Stimulated activated CD4-positive, alpha-beta T cell treated with anti-CD3 and anti-CD28 coated beads, TNF-alpha, amount 100 ng/mL, for 1 hour (primary cell): ENCODE measurements at places on chromosomes 1 and 21.

DNA sequence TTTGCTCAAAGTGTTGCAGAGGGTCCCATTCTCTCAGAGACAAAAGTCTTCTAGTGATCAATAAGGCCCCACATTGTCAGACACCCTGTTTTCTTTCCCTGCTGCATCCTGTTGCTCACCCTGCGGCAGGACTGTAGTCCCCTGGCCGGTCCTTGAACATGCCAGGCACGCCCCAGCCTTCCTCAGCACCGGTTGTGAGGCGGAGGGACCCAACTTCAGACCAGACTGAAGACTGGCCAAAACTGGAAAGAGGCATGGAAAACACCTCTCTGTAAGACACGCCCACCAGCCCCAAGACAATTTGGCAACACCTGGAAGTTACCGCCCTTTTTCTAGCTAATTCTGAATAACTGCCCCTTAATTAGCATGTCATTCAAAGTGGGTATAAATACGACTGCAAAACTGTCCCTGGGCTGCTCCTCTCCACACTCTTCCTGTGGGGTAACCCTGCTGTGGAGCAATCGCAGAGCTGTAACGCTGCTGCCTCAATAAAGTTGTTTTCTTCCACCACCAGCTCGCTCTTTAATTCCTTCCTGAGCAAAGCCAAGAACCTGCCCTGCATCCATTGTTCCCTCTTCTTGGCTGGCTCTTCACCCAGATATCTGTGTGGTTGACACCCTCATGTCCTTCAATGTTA, 23.8 kb downstream of the PLA2G2A start:
- DNase-seq: no peak

- peak; percentile 66 for DNase-seq
These were observed 34.9 kb upstream of the PPP1R15B start for GRCh38 chr1:204446413-204447111.

DNA sequence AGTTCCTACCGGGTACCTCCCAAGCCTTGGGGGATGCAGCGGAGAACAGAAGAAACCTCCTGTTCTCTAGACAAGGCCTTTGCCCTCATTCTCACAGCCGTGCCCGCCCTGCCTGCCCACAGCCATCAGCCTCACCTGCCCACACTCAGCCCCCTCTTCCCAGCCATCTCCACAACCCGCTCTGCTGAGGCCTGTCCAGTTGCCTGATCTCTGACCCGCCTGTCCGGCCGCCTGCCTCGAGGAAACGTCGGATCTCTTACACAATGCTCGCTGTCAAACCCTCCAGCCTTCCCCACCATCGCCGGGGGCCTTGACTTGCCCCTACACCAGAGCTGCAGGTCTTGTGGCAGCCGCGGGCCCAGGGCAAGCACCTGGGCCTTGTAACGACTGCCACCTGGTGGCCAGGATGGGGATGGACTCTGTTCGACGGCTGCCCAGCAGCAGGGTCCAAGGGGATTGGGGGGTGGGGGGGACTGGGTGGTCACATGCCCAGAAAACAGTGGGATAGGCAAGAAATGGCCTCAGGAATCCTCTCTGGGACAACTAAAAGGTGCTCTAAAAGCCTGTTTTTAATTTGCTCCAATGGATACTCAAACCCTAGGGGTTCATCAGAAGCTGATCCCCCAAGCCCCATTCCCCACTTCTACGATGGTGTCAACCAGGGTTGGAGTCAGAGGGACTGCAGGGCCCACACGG, 31.0 kb downstream of the SLC45A1 start:
- peak; percentile 10 for DNase-seq

DNA sequence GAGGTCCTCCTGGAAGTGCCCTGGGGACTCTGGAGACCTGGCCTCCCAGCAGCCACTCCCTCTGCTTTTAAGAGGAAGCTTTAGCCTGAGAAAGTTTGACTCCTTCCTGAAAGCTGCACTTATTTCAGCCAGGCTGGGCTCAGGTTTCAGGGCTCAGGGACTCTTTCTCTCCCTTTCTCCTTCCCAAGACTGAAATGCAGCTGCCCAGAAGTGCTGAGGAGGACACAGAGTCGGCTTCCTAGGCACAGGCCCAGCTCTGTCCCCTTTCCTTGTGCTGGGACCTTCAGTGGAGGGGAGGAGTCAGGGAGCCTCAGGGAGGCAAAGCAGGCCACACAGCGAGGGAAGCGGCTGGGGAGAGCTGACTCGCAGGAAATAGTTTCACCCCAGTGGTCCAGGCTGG, 137.3 kb downstream of the NAV1 start:
- no peak for DNase-seq

DNA sequence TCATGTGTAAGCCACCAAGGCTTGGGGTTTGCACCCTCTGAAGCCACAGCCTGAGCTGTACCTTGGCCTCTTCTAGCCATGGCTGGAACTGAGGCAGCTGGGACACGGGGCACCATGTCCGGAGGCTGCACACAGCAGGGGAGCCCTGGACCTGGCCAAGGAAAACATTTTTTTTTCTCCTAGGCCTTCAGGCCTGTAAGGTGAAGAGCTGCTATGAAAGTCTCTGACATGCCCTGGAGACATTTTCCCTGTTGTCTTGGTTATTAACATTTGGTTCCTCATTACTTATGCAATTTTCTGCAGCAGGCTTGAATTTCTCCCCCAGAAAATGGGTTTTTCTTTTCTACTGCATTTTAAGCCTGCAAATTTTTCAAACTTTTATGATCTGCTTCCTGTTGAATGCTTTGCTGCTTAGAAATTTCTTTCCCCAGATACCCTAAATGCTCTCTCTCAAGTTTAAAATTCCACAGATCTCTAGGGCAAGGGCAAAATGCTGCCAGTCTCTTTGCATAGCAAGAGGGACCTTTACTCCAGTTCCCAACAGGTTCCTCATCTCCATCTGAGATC, 295.8 kb downstream of the LTN1 start:
- DNase-seq: no peak

DNA sequence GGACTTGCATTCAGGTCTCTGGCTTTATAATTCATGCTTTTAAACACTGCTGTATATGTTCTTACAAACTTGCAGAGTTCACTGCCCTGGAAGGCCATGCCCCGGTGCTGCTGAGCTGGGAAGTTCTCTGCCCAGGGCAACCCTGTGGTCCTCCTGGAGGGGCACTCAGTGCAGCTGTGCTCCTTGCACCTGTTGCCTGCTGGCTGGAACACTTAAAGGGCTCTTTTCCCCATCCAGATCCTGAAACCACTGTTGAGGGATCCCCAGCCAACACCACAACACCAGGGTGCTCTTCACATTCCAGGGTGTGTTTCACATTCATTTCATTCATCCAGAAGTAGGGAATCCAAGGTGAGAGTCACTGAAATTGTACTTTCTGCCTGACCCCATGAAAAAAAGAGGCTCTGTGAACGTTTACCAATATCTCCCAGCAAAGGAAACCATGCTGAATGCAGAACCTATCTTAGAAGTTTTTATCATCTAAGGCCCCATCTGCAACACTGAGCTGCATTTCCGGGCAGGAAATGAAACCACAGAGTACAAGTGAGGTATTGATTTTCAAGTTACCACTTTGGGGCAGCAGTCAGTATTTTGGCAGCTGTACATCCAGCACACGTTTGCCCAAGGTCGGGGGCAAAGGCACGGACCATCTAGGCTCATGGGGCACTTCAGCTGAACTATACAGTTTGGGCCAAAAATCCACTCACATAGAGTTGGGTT, 16.4 kb upstream of the KIAA0040 start:
- DNase-seq: no peak

GRCh38 chr1:154141240-154141639, 13.6 kb downstream of the NUP210L start:
- DNase-seq: no peak

- DNase-seq: no peak
These were observed 43.6 kb downstream of the EPHB2 start for GRCh38 chr1:22754106-22754768.

GRCh38 chr1:67524143-67525052, 94.2 kb upstream of the SERBP1 start:
- no peak for DNase-seq

- DNase-seq: peak; percentile 21
These were observed 51.0 kb downstream of the SMYD2 start for GRCh38 chr1:214331827-214332423.
